ENCODE measurements at places on chromosomes 2 and 18.
A peak's percentile ranks its signal among the peaks of the same experiment; 100 is the strongest.

DNA sequence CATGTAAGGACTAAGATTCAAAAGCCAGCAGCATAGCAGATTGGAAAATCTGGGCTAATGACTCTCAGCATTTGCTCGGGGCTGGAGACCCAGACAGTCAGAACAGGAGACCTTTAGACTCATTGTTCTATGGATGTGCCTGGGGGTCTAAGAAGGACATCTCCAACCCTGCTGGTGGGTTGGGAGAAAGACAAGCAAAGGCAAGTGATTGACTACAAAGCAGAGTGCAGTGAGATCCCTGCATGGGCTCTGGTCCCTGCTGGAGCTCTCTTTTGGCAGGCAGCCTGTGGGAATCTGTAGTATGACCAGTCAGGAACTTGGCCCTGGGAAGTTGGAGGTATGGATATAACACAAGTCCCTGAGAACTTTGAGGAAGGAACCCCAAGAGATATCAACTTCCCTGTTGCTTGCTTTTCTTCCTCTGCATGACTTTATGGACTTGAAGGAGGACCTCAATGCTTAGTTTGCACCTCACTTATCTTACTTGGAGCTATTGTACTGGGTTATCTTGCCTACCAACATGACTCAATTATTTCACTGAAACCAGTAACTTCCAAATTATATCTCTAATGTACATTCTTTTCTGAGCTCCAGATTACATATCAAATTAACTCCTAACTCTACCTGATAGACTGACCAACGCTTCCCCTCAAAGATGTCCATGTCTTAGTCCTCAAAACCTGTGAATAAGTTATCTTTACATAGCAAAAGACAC, 236.0 kb downstream of the CYRIA start:
- DNase-seq, result no peak

GRCh38 chr18:79912994-79913831, 38.2 kb downstream of the SLC66A2 start:
- peak; percentile 7 for DNase-seq

GRCh38 chr2:60868589-60869273, 12.6 kb upstream of the REL start:
- no peak for DNase-seq

- DNase-seq, result no peak
These were observed 2.6 kb upstream of the RBM43 start for GRCh38 chr2:151264157-151264825.

- no peak for DNase-seq
These were observed 309.3 kb upstream of the MYT1L start for GRCh38 chr2:2640371-2640770.

DNA sequence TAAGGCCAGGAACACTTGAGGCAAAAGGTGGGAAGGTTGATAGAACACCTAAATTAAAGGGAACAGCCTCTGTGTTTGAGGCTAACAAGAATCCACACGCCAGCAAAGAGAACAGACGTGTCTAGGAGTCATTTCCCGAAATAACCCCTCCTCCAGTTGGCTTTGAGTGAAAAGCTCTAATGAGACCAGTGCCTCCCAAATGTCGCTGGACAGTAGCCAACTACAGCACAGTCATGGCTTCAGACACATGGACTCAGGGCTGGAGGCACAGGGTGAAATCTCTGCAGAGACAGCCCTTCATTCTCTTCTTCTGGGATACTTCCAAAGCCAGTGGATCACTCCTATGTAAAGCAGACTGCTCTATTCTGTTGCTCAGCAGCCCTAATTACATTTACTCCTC, 49.6 kb downstream of the SOWAHC start:
- no peak for DNase-seq

DNA sequence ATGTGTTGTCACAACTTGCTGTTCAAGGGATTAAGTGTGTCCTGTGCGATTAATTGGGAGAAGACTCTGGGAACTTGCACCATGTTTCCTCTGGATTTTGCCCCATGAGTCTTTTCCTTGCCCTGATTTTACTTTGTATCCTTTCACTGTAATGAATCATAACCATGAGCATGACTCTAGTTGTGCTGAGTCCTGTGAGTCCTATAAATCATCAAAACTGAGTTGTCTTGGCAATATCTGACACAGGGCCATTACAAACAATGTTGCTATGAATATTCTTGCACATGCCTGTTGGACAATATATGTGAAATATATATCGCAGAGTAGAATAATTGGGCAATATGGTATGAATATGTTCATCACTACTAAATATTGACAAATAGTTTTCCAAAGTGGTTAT, 56.5 kb upstream of the COL5A2 start:
- no peak for DNase-seq

DNA sequence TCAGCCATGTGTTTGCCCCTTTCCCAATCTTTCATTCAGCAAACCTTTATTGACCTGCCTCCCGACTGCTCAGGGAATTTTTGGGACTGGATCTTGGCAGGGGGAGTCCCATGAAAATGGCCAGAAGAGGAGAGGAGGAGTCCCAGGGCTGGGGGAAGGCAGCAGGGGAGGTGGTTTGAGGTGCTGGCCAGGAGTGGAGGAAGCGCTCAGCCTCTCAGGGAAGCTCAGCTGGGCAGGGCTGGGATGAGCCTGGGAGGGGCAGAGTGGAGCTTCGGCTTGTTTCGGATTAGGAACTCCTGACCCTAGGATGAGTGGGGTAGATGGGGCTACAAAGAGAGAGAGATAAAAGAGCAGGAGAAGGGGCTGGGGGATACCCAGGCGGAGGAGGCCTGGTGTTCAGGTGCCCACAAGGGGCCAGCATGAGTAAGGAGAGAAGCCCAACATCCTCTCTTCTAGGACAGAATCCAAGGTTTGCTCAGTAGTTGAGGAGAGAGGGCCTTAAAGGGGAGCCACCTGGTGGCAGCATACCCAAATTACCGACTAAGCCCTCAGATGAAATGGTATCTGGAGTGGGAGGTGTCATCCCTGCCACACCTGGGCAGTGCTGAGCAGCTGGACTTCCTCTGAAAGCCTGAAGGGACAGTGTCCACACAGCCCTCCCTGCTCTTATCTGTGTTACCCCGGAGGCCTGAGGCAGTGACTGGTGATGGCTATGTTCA, 91.1 kb downstream of the INHBB start:
- DNase-seq, result peak; percentile 34

GRCh38 chr2:46796843-46797625, 118.6 kb downstream of the MCFD2 start:
- no peak for DNase-seq

GRCh38 chr18:41966943-41967342, 11.9 kb downstream of the PIK3C3 start:
- DNase-seq, result no peak

DNA sequence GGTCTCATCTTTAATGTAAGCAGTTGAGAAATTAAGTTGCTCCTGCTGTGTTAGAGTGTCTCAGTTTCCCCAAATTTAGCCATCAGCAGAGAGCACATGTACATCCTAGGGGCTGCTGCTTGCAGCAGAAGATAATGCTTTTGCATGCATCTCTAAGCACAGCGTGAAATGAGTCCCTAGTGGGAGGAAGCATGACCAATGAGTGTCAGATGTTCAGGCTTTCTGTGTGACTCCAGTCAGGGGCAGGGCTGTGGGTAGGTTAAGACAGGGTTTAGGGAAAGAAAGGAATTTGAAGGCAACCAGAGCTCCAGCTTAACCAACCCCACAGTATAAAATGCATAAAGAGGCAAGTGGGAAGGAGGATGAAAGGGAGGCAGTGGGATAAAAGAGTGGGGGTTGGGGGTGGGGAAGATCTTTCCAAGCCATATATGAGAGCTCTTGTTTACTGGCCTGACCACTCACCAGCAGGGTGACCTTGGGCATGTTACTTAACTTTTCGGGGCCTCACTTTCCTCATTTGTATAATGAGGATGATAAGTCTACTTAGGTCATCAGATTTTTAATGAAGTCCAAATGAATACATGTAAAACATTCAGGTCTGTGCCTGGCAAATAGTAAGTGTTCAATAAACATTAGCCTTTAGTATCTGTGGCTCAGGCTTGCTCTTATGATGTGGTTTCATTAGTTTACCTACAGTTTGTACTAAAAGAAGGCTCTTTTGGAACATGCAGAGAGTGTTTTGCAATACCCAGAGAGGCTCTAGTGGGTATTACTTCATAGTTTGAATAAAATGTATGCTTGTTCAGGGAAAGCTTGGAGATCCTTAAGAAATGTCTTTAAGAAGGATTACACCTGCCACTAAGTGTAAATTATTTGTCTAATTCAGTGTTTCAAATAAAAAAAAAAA, 42.7 kb upstream of the PELI1 start:
- no peak for DNase-seq

- no peak for DNase-seq
These were observed 48.2 kb upstream of the KCNG2 start for GRCh38 chr18:79749251-79750191.

DNA sequence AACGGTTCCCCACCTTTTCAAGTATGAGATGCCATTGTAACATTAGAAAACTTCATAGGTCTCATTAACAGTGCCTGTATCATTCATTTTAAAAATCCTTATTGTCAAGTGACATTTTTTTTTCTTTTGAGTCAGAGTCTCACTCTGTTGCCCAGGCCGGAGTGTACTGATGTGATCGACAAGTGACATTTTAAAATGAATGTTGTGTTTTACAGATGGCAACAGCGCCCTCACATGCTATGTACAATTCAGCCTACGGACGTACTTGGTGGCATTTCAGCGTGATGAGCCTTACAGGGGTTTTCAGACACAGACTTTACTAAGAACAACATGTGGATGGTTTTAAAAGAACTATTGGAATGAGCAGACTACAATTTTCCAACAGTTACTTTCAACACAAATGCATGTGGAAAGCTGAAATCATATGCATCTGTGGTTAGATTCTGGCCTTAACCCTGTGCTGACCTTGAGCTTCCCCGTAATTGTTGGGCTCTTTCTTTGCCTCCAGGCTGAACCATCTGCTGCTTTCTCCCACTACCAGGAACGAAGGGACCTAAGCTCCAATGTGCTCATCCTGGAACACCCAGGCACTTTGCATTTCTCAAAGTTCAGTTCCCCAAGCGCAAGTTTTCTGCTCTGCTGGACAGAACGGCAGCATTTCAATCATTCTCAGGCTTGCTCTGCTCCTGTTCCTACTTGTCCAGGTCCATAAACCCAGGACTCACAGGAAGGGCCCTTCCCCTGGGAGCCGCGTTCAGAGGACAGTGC, 119.9 kb upstream of the NDUFV2 start:
- peak; percentile 24 for DNase-seq

- DNase-seq, result peak; percentile 61
These were observed 3.6 kb upstream of the DLX2 start for GRCh38 chr2:172106108-172106961.

All from activated CD4-positive, alpha-beta memory T cell treated with anti-CD3 and anti-CD28 coated beads for 36 hours (primary cell).